ENCODE measurements at places on chromosomes 3 and 15.

- DNase-seq, result no peak
Measured at GRCh38 chr3:110393941-110394340, 677.7 kb upstream of the NECTIN3 start.

DNA sequence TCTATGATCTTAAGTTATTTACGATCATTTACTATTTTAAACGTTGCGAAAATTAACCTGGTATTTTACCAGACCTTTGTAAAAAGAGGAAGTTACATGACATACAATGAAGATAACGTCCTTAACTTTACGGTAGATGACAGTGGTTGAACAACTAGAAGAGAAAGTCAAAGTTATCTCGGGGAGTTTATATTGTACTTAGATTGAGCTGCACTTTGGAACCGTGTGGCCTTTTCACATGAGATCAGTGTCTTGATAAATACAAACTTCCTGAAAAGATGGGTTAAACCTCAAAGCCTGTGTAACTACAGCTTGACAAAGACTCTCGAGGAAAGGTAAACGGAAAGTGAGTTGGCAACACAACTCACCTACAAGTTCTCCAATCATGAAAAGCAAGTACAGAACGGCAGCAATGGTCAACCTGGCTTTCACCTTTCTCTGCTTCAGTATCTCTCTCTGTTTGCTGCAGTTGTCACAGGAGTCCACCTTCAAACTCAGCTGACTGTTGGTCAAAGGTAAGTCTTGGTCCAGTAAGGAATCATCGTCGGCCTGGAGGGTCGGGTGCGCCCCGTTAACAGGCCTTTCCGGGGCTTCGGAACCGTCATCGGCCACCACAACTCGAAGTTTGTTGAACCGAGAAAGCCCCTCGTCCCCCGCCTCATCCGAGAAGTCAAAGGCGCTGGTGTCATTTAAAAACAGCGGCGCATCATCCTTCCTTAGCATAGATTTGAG is 793 bp downstream of the SLC30A4 start:
- DNase-seq, result no peak

GRCh38 chr3:8183627-8184026 is 318.0 kb upstream of the LMCD1 start:
- DNase-seq, result no peak

- no peak for DNase-seq
Measured at GRCh38 chr3:108297647-108298046, 1.3 kb downstream of the HHLA2 start.

DNA sequence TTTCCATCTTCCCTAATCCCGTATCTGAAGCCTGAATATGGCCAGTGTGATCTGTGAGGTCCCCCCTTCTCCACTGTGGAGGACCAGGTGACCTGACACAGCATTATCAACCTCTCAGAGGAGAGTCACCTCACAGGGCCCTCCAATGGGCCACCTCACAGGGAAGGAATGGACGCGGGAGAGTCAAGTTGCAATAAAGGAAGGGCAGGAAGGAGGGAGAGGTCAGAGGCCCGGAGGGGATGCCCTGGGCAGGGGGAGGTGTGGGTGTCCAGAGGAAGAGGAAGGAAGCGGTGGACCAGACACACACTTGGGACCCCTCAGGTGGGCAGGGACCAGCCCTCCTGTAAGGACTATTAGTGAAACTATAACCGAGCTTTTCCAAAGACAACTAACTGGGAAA is 14.6 kb upstream of the LRRC15 start:
- DNase-seq, result no peak

DNA sequence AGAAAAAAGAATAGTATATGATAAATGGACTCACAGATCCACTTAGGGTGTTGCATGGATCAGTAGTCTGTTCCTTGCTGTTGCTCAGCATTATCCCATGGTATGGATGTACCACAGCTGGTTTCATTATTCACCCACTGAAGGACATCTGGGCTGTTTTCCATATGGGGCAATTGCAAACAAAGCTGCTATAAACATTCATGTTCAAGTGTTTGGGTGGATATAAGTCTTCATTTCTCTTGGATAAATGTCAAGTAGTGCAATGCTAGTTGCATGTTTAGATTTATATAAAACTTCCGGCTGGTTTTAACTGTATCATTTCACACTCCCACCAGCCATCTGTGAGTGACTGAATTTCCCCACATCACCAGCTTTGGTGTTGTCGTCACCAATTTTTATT is 137.7 kb downstream of the ASB7 start:
- no peak for DNase-seq

GRCh38 chr3:14126017-14126886 is 1.4 kb downstream of the TMEM43 start:
- no peak for DNase-seq

- no peak for DNase-seq
Measured at GRCh38 chr3:124032311-124032880, 40.5 kb upstream of the ROPN1 start.

DNA sequence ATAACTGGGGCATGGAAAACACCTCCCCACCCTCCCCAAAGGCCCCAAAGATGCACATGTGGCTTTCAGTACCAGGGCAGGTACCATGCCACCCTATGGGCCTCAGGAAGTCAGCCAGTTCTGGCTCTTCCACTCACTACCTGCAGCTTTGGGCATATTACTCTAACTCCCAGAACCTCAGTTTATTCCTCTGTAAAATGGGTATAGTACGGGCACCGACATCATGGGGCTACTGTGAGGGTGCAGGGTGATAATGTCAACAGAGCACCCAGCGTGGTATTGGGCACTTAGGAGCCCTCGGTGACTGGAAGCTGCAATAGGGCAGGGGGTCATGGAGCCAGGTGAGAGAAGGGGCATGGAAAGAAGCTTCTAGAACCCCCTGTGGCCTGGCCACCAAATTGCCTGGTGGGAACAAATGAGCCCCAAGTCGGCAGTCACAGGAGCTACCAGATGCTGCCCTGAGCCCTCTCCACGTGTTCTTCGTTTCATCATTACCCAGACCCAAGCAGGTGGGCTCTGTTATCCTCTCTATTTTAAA is 512.1 kb downstream of the SHQ1 start:
- DNase-seq, result no peak

DNA sequence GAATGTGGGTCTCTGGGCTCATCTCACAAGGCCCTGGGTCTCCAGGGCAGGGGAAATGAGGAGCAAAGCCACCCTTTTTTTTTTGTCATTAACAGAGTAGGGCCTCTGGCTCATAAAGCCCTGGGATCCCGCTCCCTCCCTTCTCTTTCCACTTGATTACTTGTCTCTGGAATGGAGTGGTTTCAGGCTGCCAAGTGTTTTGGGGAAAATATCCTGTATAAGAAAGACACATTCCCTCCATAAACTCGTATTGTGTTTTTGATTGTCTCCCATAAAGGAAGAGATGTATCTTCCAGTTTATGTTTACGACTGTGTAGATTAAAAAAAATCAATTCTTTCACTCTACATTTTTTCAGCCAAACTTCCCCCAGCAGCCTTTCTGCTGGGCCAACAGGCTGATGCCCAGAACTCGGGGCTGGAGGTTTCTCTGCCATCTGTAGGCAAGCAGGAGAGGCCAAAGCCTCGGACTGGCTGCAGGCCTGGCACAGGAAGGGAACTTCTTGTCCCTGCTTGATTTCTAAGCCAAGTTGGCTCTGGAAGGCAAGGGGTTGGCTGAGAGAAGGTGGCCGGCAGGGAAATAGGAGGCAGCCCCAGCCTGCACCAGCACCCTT is 49.4 kb upstream of the INSYN1 start:
- DNase-seq, result no peak

DNA sequence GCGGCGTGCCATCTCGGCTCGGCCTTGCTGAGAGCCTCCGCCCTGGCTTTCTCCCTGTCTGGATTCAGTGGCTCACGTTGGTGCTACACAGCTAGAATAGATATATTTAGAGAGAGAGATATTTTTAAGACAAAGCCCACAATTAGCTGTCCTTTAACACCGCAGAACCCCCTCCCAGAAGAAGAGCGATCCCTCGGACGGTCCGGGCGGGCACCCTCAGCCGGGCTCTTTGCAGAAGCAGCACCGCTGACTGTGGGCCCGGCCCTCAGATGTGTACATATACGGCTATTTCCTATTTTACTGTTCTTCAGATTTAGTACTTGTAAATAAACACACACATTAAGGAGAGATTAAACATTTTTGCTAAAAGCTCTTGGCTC is 54.1 kb downstream of the PLXNA1 start:
- DNase-seq, result no peak

DNA sequence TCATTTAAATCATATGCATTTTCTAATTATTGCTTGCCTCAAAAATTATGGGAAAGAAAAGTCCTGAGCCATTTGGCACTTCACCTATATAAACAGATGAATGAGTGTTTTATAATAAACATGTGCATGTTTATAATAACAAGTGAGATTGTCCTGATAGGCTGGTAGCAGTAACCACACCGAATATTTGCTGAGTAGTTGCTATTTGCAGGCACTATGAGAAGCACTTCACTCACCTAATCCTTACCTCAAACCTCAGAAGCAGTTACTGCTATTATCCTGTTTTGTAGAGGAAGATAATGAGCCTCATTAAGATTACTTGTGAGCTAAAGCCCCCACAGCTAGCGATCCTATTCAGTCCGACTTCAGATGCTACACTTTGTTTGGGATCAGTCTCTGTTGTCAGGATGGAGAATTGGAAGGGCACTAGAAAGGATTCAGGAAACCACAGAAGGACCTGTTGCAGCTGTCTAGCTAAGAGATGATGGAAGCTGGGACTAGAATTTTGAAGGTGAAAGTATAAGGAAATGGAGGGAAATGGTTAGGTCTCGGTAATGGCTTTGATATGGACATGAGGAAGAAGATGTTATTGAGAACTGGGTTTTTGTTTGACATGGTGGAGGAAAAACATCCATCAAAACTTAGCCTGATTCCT is 28.4 kb upstream of the MAGI1 start:
- DNase-seq, result no peak

- DNase-seq, result no peak
Measured at GRCh38 chr3:136885357-136886213, 23.6 kb downstream of the NCK1 start.

- no peak for DNase-seq
Measured at GRCh38 chr15:40114218-40114617, 5.5 kb upstream of the BMF start.

GRCh38 chr3:45776611-45777010 is 19.7 kb downstream of the SLC6A20 start:
- no peak for DNase-seq

DNA sequence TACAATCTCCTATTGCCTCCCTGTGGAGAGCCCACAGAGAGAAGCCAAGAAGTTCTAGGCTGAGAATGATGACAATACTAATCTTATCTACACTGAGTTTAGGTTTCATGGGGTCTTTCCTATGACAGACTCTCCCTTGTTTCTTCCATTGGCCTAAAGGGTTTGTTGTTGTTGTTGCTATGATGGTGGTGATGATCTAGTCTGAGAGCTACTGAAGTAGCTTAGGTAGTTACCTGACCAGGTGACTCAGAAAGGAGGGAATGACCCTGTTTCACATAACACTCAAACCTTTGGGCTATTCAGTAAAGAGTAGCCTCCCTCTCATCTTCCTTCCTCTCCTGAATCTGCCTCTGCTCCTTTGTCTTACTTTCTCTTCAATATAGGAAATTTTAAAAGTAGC is 170.2 kb downstream of the GMNC start:
- DNase-seq, result no peak

Data from NCI-H226 (cell line).